Body of pancreas (tissue), 4 donors: ENCODE measurements at places on chromosomes 11 and 22. TPM values are rescaled to one million over a fixed set of nuclear protein-coding genes. Genes with fewer than 3 reads are reported as not detected.
A peak's percentile ranks its signal among the peaks of the same experiment; 100 is the strongest.

GRCh38 chr11:114447892-114448291, 8.6 kb downstream of the REXO2 start:
- no peak for DNase-seq
- no peaks in the 10 kb centered on the region for H3K27me3 ChIP-seq
- H3K36me3 ChIP-seq = peaks cover 8% of the 10 kb centered on the region
- no peak overlapping the region for H3K27ac ChIP-seq

SCGB1C1 gene
- total RNA-seq = not detected

GRCh38 chr22:20922141-20922751, 5.0 kb downstream of the CRKL start:
- no peak overlapping the region for H3K4me3 ChIP-seq
- DNase-seq = no peak
- peaks cover 50% of the 10 kb centered on the region for H3K4me1 ChIP-seq
- H3K27ac ChIP-seq = no peak overlapping the region

- no peak overlapping the region for H3K4me3 ChIP-seq
- peaks cover 29% of the 10 kb centered on the region for H3K4me1 ChIP-seq
- H3K36me3 ChIP-seq = no peaks in the 10 kb centered on the region
- H3K27ac ChIP-seq = peak overlapping the region; percentile 77
Measured at GRCh38 chr11:120302001-120302805, 22.9 kb upstream of the TLCD5 start.

OR2AG1 gene
- not detected for total RNA-seq

DNA sequence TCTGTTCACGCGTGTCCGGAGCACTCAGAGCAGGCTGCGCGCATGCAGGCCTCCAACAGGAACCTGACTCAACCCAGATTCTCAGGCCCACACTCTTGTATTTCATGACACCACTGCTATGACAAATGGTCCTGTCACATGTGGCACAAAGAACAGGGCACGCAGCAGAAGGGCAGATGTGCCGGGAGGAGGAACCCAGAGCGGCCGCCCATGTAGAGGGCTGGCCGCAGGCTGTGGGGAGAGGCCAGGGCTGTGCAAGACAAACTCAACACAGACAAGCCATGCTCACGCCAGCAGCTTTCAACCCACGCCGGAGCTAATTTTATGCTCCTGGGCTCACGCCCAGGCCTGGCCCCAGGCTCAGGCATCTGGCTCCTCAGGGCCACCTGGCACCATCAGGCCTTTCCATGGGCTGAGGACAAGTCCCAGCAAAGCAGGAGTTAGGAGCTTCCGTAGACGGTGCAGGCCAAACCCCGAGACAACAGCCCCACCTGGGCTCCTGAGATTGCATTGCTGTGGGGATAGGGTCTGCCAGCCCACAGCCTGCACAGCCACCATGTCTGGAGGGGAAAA, 40.0 kb downstream of the DUSP8 start:
- no peaks in the 10 kb centered on the region for H3K27me3 ChIP-seq
- no peak for DNase-seq
- no peaks in the 10 kb centered on the region for H3K36me3 ChIP-seq
- H3K4me3 ChIP-seq = no peak overlapping the region
- peaks cover 16% of the 10 kb centered on the region for H3K4me1 ChIP-seq

DNA sequence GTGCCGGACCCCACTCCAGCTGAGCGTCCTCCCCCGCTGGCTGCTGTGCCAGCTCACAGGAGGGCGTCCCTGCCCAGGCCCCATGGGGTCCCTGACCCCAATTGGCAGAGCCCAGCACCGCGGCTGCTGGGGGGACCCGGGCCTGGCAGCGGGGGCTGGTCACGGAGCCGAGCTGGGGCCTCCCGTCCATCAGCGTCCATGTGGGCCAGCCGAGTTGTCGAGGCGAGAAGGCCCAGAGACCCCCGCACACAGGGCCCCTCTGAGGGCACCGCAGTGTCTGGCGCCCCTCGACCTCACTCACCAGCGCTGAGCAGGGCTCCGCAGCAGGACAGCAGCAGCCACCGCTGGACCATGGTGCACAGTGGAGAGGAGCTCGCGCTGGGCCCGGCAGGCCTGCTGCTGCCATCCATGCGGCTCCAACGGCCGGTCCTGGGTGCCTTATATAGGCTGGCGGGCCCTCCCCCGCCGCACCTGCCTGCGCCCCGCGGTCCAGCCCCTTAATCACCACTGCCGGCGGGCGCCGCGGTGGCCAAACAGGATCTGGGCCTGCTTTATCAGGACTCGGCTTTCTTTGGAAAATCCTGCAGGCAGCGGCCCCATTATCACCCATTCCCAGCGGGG, at the start of gene MUC6:
TSS of gene MUC6 (minus strand) at position 416 of the 621 bp plus-strand sequence. CDS start at position 353, 63 bp downstream.
- H3K4me3 ChIP-seq = no peak within 1 kb of the TSS
- H3K27ac ChIP-seq = peak within 1 kb of the TSS; percentile 39
- no peaks in the 10 kb centered on the region for H3K36me3 ChIP-seq
- peak; percentile 67 for DNase-seq
- no peaks in the 10 kb centered on the region for H3K27me3 ChIP-seq

DNA sequence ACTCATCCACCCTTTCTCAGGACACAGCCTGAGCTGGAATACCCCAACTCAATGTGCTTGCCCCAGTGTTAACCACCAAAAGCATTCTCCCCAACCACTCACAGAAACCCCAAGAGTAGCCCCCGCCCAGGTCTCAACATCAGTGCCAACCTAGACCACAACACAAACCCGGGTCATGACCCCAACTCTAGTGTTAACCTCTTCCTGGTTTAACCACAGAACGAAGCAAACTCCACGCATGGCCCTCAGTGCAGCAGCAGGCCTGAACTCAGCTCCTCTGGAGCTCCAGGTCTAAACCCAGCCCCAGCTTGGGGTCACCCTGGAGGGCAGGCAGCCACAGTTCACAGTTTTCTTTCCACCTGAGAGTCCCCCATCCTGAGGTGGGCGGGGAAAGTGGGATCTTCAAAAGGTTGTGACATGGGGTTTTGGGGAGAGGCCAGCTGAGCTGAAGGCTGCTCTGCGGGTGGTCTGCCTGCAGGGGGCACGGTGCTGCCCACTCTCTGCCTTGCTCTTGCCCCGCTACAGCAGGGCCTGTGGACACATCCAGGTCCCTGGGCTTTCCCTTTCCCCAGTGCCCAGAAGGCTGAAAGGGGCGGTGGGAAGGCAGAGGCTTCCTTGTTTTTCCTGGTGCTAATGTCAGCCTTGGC, 37.9 kb downstream of the NECTIN1 start:
- H3K27ac ChIP-seq = no peak overlapping the region
- no peaks in the 10 kb centered on the region for H3K27me3 ChIP-seq
- H3K4me3 ChIP-seq = no peak overlapping the region
- no peaks in the 10 kb centered on the region for H3K36me3 ChIP-seq
- peaks cover 23% of the 10 kb centered on the region for H3K4me1 ChIP-seq

- H3K4me1 ChIP-seq = no peaks in the 10 kb centered on the region
- no peaks in the 10 kb centered on the region for H3K27me3 ChIP-seq
- no peak overlapping the region for H3K4me3 ChIP-seq
Measured at GRCh38 chr11:120410622-120411380, 74.6 kb downstream of the ARHGEF12 start.

- no peak for DNase-seq
- H3K27ac ChIP-seq = no peak overlapping the region
- no peaks in the 10 kb centered on the region for H3K27me3 ChIP-seq
- H3K36me3 ChIP-seq = no peaks in the 10 kb centered on the region
Measured at GRCh38 chr11:100816823-100817222, 129.7 kb downstream of the ARHGAP42 start.
